KBM-7 (cell line): ENCODE measurements at places on chromosomes 1 and 21.

GRCh38 chr1:67347688-67348472 lies 40.2 kb downstream of the IL12RB2 start:
- DNase-seq, result peak; percentile 64

GRCh38 chr1:62725255-62725654 lies 37.1 kb upstream of the DOCK7 start:
- DNase-seq, result peak; percentile 45

DNA sequence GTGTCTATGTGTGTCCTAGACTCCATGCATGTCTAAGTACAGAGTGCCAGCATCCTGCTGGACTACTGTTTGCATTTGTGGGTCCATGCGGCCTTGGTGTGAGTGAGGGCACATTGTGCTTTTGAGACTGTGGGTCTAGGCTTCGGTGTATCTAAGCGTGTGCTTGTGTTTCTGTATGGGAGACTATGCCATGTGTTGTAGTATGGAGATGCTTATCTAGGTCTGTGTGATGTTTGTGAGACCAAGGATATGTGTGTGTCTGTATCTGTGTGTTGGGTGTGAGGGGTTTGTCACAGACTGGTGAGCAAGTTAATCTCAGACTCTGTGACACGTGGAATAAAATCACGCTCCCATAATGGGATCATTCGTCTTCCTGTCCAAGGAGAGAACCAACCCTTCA lies 14.5 kb downstream of the AHDC1 start:
- DNase-seq, result no peak

DNA sequence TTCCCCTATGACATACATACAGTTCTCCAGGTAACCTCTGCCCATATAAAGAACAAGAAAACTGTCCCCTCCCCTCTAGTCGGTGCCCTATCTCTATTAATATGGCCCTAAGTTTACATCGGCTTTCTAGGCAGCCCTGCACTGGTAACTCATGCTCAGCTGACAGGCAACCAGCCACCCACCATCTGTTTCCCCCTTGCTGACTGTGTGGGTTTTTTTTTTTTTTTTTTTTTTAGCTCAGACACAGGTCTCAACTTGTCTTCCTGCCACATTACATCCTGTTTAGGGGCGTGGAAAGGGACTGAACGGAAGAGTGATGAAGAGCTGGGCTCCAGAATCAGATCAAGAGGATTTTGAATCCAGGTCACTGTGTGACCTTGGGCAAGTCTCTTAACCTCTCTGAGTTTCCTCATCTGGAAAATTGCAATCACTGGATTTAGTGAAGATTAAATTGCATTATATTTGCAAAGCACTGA lies 14.0 kb downstream of the LAPTM5 start:
- DNase-seq, result peak; percentile 94

DNA sequence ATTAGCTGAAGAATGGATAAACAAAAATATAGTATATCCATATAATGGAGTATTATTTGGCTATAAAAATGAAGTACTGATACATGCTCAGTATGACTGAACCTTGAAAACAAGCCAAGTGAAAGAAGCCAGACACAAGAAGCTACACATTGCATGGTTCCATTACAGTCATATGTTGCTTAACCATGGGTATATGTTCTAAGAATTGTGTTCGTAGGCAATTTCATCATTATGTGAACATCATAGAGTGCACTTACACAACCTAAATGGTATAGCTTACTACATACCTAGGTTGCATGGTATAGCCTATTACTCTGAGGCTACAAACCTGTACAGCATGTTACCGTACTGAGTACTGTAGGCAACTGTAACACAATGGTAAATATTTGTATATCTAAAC lies 28.6 kb upstream of the FCAMR start:
- no peak for DNase-seq

GRCh38 chr1:76587212-76587611 lies 280.1 kb upstream of the ST6GALNAC5 start:
- no peak for DNase-seq

DNA sequence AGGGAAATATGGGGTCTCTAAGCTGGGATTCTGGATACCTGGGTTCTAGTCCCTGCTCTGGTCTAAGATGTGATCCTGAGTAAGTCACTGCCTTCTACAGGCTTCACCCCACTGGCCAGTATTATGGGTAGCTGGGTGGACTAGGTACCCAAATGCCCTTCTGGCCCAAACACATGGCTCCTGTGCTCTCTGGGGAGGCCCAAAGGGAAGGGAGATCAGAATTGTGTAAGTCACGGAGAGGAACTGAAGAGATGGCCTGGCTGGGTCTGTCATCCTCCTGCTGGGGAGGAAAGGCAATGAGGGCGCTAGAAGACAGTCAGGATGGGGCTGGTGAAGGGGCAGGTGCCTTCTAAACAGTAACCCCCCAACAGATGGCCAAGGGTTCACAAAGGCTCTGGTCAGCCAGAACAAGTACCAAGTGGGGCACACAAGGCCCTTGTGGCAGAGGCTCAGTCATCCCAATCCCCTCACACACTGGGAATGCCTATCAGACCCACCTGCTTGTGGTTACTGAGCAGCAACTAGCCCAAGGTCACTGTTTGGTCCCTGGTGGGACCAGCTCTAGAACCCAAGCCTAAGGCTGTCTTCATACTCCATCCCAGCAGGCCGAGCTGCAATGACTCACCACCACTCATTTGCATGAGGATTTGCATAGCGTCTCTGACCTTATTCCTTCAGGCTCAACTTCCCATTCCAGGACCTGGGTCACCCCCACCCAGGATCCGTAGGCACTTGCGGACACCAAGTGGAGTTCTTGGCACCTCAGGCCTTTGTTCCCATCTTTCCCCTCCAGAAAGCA lies 9.2 kb downstream of the MEF2D start:
- no peak for DNase-seq

DNA sequence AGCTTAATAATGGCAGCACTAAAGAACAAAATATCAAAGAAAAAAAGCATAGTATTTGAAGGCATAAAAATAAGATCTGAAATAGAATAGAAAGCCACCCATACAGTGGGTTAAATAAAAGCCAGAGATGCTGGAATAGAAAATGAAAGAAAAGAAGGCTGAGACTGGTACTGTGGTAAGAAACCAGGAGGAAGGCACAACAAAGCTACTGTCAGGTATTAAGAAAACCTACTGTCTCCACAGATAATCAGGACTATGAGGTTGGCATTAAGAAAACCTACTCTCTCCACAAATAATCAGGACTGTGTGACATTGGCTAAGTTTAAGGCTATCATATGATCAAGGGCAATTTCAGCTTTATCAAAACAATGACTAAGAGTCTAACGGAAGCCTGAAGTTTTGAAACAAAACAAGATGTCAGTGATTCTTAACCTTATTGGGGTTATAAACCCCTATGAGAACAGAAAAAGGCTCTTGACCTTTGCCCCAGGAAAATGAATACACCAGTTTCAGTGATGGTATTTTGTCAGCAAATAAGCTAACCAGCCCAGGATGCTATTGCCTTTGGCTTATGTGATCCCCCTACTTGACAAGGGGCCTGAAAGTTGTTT lies 24.4 kb downstream of the MCOLN2 start:
- DNase-seq, result no peak

DNA sequence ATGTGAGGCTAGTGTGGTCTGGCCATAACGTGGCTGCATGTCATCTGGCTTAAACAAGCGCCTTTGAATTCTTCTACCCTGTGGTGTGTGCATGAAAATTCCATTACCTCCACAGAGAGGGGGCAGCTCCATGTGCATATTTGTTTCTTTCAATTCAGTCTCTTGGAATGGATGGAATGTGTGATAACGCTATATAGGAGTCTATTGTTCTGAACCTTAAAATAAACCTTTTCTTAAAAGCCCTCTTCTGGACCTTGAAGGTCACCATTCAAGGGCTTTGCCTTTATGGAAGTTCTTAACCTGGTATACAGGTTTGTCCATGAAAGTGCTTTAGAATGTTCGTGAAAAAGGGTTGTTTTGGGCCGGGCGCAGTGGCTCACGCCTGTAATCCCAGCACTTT lies 118.2 kb upstream of the ADGRL2 start:
- no peak for DNase-seq
